ENCODE measurements at places on chromosomes 16 and 17.

GRCh38 chr17:3892095-3892998 lies 506 bp downstream of the CAMKK1 start:
- DNase-seq, result peak; percentile 14

DNA sequence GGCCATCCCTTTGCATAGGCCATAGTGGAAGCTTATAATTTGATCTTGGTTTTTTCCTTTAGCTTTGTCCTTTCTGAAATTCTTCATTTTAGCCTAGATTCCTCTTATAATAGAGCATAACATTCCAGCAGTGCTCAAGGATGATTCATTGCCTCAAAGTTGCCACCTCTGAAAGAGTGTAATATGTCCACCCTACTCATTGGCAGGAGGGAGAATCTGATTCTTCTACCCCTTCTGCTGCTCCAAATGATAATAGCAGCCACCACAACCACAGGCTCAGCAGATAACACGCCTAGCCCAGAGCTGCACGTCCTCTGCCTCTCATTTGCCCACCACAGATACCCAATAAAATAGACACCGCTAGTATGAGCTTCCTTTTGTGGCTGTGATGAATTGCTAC lies 337.4 kb upstream of the HSBP1 start:
- DNase-seq, result no peak

- DNase-seq, result no peak
These were observed 20.7 kb downstream of the GSG1L start for GRCh38 chr16:28042811-28043210.

- DNase-seq, result no peak
These were observed 29.9 kb downstream of the PARN start for GRCh38 chr16:14600164-14600563.

- DNase-seq, result no peak
These were observed 72.4 kb downstream of the PGS1 start for GRCh38 chr17:78450696-78451345.

DNA sequence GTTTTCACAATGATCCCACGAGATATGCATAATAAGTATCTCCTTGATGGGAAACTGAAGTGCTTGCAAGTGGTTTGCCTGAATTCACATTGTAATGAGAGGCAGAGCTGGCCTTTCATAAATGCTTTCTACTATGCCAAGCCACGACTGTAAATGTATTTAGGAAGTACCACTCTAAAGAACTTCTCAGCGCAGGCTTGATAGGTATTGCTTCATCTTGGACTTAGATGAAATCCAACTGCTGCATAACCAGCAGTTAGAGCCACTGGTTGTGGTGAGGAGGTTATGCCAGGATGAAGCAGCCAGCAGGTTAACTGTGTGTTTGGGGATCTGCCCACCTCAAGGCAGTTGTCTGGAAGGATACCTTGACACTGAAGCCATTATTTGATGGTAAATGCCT lies 26.8 kb downstream of the MARCHF10 start:
- no peak for DNase-seq

DNA sequence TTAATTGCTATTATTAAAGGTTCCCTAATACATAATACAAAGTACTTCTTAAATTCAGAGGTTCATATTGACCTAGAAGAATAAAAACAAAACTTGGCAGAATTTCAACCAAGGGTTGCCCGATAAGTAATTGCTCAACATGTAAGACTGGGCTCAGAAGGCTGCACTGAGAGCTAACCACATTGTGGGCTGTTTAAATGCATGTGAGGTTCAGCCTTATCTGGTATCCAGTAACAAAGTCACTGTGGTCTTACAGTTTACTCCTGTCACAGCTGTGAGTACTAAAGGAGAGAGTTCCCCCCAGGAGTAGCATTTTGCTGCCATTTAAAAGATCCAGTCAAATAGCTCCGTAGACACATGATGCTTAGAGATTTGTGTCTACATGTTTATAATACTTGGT lies 1.6 kb upstream of the DHRS11 start:
- no peak for DNase-seq

- DNase-seq, result peak; percentile 40
These were observed 23.8 kb downstream of the SPHK1 start for GRCh38 chr17:76408037-76408849.

DNA sequence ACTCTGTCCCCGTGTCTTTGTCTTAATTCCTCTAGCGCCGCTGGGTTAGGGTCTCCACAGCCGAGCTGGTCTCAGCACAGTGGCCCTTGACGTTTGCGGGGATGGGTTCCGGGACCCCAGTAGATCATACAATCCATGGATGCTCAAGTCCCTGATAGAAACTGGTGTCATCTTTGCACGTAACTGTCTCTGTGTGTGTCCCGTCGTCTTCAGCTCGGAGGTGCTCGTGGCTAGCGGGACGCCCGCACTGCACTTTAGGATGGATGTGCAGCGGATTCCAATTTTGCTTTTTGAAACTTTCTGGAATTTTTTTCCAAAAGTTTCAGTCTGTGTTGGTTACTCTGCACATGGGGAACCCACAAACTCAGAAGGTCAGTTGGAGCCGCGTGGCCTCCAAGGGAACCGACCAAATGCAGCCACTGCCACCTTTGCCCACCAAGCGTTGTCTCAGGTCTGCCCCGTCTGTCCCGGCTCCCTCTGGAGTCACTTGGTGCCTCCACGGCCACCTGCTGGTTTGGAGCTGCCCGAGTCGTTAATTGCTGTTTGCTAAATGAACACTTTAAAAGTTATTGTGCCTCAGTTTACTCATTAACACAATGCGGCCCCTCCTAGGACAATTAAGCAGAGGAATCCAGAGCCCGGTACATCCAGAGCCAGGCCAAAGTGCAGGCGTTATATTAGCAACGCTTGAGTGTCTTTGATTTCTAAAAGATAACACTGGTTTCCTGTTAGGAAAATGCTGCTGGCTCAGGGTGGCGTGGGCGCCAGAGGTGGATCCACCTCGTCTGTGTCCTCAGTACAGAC lies 5.3 kb upstream of the DPEP1 start:
- no peak for DNase-seq

DNA sequence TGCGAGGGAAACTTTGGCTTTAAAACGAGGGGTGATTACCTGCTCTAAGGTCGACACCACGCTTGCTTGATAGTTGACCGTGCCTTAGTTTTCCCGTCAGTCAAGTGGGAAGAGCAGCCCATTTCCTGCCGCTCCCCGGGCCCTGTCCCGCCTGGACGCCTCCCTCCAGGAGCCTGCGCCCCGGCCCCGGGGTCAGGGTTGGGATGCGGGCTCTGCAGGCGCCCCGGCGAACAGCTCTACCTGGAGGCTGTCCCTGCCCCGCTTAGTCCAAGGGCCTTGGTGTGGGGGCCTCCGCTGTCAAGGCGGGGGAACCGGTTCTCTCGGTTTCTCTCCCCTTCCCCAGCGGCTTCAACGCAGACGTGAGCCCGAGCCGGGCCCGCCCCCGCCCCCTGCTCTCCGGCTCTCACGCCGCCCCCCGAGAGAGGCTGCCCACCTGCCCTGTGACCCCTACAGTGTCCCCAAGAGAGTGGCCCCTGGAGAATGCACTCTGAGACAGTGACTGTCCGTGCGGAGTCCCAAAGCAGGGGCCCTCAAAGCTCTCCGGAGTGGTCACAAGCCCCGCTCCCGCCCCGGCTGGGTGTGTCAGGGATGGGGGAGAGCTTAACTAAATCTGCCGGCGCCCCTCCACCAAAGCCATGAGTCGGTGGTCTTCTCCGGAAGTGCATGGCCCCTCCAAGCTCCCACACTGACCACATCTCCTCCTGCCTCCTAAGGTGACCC lies 117.4 kb upstream of the SMURF2 start:
- no peak for DNase-seq

GRCh38 chr17:76492123-76492988 lies 8.9 kb downstream of the RHBDF2 start:
- DNase-seq, result no peak

DNA sequence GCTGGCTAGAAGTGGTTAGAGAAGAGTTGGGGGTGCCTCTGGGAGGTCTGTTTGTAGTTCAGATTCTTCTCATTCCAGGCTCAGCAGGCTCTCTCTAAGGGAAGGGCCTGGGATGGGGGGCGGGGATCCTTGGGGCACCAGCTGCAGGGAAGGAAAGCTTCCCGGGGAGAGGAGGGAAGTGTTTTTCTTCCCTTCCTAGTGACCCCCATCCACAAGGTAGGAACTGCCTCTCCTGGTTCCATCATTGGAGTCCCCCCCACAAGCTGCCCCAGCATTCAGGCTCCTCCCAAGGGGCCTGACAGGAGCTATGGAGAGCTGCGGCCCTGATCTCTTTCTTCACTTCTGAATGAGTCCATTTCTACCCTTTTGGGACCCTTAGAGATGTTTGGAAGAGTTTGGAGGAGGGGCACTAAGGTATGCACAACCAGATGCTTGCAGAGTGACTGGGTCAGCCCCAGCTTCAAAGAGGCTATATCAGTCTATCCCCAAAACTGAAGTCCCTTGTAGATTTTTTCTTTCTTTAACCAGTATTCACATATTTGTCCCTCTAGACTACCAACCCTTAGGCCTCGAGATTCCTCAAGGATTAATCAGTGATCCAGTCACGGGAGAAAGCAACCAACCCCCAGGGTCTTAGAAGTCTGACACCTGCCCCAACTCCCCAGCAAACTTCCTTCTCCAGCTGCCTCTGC lies 13.9 kb upstream of the FZD2 start:
- no peak for DNase-seq

GRCh38 chr17:16943032-16943352 lies 28.9 kb downstream of the TNFRSF13B start:
- DNase-seq, result no peak

DNA sequence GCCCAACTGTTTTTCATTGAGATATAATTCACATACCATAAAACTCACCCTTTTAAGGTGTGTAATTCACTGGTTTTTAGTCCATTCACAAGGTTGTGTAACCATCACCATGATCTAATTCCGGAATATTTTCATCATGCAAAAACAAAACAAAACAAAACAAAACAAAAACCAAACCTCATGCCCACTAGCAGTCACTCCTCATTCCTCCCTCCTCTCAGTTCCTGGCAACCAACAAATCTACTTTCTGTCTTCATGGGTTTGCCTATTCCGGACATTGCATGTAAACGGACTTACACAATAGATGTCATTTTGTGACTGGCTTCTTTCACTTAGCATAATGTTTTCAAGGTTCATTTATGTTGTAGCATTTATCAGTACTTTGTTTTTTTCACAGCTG lies 4.5 kb upstream of the NOD2 start:
- DNase-seq, result no peak

DNA sequence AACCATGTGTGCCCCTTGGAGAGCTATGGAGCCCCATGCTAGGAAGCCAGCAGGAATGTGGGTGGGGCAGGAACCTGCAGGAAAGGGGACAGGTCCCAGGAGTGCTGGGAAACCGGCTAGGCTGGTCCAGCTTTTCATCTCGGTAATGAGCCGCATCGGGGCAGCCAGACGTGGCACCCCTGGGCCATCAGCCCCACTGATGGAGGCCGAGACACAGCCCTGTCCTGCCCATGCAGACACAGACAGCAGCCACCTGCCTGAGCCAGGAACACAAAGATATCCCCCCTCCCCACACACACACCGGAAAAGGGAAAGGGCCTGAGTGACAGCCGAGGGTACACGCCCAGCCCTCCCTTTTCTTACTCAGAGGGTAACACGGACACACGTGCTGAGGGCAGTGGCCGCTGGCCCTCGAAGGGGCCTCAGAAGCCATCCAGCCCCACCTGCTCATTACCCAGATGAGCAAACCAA lies 18.1 kb downstream of the PPL start:
- DNase-seq, result peak; percentile 7

DNA sequence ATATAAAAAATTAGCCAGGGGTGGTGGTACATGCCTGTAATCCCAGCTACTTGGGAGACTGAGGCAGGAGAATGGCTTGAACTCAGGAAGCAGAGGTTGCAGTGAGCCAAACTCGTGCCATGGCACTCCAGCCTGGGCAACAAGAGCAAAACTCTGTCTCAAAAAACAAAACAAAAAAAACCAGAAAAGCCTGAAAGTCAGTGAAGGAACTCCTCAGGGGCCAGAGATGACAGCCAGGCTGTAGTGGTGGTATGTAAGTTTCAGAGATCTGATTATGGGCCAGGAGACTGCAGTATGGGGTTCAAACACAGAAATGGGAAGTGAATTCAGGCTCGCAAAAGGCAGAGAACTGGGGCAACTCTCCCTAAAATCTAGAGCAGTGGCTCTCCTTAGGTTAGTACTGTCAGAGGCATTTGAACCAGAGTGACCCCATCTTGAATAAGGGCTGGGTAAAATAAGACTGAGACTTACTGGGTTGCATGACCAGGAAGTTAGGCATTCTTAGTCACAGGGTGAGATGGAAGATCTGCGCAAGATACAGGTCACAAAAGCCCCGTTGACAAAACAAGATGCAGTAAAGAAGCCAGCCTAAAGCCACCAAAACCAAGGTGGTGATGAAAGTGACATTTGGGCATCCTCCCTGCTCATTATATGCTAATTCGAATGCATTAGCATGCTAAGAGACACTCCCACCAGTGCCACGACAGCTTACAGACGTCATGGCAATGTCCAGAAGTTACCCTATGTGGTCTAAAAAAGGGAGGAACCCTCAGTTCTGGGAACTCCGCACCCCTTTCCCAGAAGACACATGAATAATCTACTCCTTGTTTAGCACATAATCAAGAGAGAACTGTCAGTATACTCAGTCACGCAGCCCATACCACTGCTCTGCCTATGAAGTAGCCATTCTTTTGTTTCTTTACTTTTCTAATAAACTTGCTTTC lies 120.2 kb upstream of the XYLT1 start:
- no peak for DNase-seq

DNA sequence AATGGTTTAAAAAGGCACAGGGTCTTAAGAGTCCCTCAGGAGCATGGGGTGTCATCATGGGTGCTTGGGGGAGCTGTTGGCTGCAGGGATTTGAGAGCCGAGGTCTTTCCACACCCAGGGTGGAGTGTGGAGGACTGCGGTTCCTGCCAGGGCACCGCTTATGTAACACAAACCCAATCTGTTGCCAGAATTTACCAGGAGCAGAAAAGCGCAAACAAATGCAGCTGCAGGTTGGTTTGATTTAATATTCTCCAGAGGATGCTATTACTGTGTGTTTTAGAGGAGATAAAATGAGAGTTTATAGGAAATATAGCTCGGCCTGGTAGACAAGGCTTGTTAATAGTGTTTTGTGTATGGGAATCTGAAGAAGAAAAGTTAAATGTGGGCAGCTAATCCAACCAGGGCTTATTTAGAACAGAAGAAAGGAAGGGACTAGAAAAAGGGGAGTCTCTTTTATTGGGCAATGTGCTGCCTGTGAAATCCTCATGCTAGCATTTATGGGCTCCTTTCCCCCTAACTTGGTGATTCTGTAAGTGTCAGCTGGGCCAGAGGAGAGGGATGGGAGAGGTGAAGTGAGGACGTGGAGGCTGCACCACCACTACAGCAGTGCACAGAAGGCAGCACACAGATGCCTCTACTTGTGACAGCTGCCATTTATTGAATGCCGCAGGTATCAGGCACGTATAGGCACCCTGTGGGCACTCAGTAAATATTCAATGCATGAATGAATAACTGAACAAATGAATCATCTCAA lies 174.7 kb downstream of the KATNIP start:
- no peak for DNase-seq

DNA sequence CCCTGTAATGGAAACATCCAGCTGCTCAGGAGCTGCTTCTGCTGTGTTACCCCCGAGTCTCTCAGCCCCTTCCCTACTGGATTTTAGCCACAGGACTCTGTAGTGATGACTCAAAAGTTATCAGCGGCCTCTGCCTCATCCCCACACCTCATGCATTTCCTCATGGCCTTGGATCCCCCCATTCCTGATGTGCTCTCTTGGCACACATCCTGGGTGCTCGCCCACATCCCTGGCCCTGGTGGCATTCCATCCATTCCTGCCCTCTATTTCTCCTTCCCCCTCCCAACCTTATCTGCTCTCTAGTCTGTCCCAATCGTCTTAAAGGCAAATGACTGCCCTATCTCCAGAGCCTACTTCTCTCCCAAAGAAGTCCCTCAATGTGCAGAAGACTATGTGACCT lies 24.6 kb downstream of the MARF1 start:
- no peak for DNase-seq

Data from NCI-H526 treated with DMSO at 0.1 percent for 48 hours (cell line).